ENCODE measurements at places on chromosomes 11 and 22.

DNA sequence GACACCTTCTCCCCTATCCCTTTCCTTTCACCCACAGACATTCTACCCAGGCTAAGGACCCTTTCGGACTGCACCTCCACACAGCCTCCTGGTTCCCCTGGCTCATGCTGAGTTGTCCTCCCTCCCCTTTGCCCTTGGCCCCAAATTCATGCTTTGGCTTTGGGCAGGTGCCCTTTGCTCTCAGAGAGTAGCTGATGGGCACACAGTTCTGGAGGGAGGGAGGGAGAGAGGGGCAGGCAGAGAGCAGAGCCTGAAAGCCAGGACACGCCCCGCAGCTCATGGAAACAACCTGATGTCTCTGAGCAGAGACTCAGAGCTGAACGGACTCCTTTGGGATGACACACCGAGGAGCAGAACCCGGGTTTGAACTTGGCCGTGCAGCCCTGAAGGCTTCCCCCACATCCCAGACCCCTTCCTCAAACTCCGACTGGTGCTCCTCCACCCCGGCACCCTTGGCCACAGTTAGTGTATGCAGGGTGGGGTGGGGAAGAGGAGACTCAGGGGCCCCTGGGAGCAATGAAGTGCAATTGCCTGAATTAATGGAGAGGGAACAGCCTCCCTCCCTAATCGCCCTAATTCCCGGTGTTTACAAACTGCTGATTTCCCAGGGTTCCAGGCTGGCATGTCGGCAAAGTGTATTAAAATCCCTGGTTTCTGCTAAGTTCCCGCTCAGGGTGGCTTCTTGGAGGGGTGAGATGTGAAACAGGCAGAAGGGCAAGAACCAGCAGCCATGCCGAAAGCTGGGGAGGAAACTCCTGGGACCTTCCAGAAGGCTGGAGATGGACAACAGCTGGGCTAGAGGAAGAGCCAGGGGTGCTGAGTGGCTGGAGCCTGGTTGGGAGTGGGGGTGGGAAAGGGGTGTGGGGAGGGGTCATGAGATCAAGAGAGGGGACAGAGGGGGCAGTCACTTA, 71.2 kb upstream of the SHISAL1 start:
- DNase-seq: no peak

DNA sequence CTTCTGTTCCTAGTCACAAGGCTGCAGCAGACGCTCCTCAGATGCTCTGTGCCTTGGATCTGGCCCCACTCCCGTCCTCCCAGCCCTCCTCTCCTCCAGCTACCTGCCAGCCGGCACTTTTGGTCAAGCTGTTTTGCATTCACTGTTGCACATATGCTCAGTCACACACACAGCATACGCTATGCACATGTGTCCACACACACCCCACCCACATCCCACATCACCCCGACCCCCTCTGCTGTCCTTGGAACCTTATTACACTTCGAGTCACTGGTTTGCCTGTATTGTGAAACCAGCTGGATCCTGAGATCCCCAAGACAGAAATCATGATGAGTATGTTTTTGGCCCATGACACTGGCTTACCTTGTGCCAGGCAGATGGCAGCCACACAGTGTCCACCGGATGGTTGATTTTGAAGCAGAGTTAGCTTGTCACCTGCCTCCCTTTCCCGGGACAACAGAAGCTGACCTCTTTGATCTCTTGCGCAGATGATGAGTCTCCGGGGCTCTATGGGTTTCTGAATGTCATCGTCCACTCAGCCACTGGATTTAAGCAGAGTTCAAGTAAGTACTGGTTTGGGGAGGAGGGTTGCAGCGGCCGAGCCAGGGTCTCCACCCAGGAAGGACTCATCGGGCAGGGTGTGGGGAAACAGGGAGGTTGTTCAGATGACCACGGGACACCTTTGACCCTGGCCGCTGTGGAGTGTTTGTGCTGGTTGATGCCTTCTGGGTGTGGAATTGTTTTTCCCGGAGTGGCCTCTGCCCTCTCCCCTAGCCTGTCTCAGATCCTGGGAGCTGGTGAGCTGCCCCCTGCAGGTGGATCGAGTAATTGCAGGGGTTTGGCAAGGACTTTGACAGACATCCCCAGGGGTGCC, 109.8 kb downstream of the BCR start:
- DNase-seq: no peak

GRCh38 chr11:32916994-32917393, 24.4 kb downstream of the QSER1 start:
- DNase-seq: no peak

- DNase-seq: no peak
Observed at GRCh38 chr11:118171269-118172062, 5.0 kb downstream of the SCN2B start.

GRCh38 chr11:68411501-68411991, 49.0 kb upstream of the PPP6R3 start:
- peak; percentile 27 for DNase-seq

- no peak for DNase-seq
Observed at GRCh38 chr11:9126636-9127035, 35.2 kb upstream of the SCUBE2 start.
